Central memory CD8-positive, alpha-beta T cell (primary cell): ENCODE measurements at places on chromosomes 6 and 20.
A peak's percentile ranks its signal among the peaks of the same experiment; 100 is the strongest.

DNA sequence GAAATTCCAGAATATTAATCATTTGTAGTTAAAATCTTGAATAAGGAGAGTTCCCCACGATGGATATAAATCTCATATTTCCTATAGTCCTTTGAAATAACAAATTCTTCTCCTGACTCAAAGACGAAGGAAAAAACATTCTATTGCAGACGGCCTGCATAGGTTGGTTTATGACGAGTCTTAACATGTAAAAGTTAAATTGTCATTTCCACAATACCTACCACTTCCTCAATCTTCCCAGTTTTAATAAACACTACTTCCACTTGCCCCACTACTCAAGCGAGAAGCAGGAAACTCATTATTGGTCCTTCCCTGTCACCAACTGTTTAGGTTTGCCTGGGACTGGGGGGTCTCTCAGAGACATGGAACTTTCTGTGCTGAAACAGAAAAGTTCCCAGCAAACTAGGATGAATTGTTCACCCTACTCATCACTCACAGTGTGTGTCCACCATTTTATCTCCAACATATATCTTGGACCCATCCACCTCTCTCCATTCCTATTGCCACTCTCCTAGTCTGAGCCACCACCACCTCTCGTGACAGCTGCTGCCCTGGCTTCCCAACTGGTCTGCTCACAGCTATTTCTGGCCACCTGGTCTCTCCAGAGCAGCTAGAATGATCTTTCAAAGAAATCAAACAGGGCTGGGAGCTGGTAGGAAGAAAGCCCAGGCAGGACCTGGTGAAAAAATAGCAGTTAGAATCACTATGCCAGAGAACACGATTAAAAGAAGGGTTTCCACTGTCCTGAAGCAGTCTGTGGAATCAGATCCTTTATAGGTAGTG, 15.1 kb upstream of the ZSCAN9 start:
- no peak overlapping the region for H3K4me3 ChIP-seq
- no peak overlapping the region for H3K27ac ChIP-seq
- H3K27me3 ChIP-seq: peaks cover 97% of the 10 kb centered on the region
- no peak for DNase-seq
- H3K4me1 ChIP-seq: peaks cover 27% of the 10 kb centered on the region
- H3K36me3 ChIP-seq: peaks cover 2% of the 10 kb centered on the region

DNA sequence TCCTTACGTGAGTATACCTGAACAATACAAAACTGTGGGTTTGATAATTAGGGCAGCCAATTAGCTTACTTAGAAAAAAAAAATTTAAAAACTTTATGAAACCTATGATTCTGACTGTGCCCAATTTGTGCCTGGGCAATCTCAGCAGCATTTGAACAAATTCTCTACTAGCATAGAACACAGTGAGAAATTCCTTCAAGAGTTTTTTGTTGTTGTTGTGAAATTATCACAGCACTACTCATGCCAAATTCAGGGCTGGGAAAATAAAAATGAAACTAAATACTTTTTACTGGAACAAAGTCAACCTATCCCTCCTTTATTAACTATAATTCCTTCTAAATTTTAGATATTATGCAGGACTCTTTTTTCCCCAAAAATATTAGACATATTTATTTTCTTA, 42.9 kb downstream of the POU3F2 start:
- H3K27me3 ChIP-seq: no peaks in the 10 kb centered on the region
- H3K4me3 ChIP-seq: no peak overlapping the region
- peaks cover 5% of the 10 kb centered on the region for H3K36me3 ChIP-seq
- DNase-seq: no peak
- H3K27ac ChIP-seq: no peak overlapping the region

- H3K36me3 ChIP-seq: peaks cover 14% of the 10 kb centered on the region
- peak overlapping the region; percentile 91 for H3K4me3 ChIP-seq
- peak overlapping the region; percentile 93 for H3K27ac ChIP-seq
- DNase-seq: peak; percentile 54
- peaks cover 31% of the 10 kb centered on the region for H3K4me1 ChIP-seq
- no peaks in the 10 kb centered on the region for H3K27me3 ChIP-seq
These were observed 63.6 kb downstream of the GTF2H5 start for GRCh38 chr6:158231551-158232315.

- H3K27me3 ChIP-seq: no peaks in the 10 kb centered on the region
- H3K4me3 ChIP-seq: no peak overlapping the region
- no peak overlapping the region for H3K27ac ChIP-seq
- DNase-seq: no peak
These were observed 85.4 kb downstream of the CBFA2T2 start for GRCh38 chr20:33575282-33575681.

DNA sequence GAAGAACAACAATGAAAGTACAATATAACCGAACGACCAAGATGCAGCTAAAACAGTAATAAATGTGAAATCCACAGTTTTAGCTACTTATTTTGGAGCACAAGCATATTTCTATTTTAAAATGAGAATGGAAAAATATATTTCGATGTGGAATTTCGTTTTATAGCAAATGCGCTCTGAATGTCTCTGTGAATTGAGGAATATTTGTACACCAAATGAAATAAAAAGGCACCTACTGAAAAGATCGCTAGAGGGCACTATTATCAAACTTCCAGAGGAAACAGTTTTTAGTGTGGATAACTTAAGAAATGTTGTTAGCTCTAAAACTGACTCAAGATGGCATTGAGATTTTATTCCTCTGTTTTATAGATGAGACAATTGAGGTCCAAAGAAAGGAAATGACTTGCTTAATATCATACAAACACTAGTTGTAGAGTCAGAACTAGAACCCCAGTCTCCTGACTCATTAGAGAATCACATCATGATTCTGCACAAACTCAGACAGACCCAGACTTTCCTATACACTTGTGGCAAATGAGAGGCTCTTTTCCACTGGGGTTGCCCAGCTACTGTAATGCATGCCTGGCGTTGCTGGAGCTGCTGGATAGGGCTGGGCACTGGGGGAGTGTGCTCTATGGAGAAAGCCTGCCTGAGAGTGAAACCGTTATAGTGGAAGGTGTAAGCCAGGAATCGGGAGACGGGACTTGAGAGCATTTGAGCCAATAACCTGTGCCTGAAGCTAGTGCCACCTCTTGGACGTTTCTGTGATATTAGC, 51.9 kb downstream of the GCLC start:
- no peak for DNase-seq
- no peaks in the 10 kb centered on the region for H3K4me1 ChIP-seq
- H3K4me3 ChIP-seq: no peak overlapping the region
- no peak overlapping the region for H3K27ac ChIP-seq
- H3K36me3 ChIP-seq: peaks cover 2% of the 10 kb centered on the region

- no peaks in the 10 kb centered on the region for H3K36me3 ChIP-seq
- no peak for DNase-seq
- H3K4me1 ChIP-seq: no peaks in the 10 kb centered on the region
- H3K4me3 ChIP-seq: no peak overlapping the region
These were observed 68.8 kb downstream of the EYS start for GRCh38 chr6:65638047-65638831.

- H3K36me3 ChIP-seq: peaks cover 2% of the 10 kb centered on the region
- no peak for DNase-seq
- H3K27ac ChIP-seq: peak overlapping the region; percentile 95
- peaks cover 47% of the 10 kb centered on the region for H3K4me1 ChIP-seq
- H3K27me3 ChIP-seq: no peaks in the 10 kb centered on the region
- peak overlapping the region; percentile 81 for H3K4me3 ChIP-seq
These were observed 141.2 kb downstream of the NRN1 start for GRCh38 chr6:5865506-5866031.

- DNase-seq: no peak
- H3K4me1 ChIP-seq: no peaks in the 10 kb centered on the region
- no peaks in the 10 kb centered on the region for H3K27me3 ChIP-seq
- no peaks in the 10 kb centered on the region for H3K36me3 ChIP-seq
- H3K27ac ChIP-seq: no peak overlapping the region
These were observed 750.0 kb downstream of the TBC1D32 start for GRCh38 chr6:120584111-120584760.
